ENCODE measurements at places on chromosomes 7 and 10.

DNA sequence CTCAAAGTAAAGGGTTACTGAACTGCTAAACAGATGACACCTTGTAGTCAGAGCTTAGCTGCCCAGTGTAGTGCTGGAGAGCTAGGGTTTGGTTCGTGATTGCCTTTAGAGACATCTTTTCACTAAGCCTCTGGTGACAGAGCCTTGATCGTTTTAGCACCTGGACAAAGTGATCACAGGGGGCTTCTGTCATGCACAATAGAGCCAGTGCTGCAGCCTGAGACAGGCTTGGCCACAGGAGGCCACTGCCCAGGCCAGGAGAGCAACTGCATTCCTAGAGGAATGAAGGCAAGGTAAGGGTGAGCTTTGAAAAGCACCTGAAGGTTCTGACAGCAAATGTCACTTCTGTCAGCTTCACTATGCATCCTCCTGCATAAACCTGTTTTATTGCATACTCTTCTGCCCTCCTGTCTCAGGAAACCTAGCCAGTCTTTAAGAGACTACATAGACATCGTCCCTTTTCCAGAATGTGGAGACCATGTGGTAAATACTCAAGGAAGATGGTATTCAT is 122.9 kb downstream of the NPY start:
- DNase-seq, result no peak

DNA sequence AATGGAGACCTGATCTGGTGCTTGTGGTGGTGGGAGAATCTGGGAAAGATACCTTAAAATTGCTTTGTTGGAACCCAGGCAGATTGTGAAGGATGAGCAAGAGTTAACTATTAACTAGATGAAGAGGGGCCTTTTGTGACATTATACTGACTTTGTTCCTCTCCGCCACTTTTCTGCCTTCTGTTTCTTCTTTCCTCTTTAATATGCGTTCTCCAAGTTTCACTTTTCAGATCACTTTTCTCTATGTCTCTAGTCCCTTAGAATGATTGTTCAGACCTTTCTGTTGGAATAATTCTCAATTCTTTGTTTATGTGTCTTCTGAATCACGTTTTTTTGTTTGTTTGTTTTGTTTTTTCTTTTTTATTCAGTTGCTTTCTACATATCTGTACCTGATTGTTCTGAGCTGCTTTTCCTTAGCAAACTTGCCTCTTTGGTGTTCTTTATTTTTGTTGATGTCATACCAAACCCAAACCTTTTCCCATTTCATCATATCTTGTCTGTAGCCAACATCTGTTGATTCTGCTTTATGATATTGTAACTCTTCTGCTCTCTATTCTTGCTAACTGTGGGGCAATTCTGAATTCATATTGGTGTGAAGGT is 2.8 kb downstream of the BMPR1A start:
- no peak for DNase-seq

DNA sequence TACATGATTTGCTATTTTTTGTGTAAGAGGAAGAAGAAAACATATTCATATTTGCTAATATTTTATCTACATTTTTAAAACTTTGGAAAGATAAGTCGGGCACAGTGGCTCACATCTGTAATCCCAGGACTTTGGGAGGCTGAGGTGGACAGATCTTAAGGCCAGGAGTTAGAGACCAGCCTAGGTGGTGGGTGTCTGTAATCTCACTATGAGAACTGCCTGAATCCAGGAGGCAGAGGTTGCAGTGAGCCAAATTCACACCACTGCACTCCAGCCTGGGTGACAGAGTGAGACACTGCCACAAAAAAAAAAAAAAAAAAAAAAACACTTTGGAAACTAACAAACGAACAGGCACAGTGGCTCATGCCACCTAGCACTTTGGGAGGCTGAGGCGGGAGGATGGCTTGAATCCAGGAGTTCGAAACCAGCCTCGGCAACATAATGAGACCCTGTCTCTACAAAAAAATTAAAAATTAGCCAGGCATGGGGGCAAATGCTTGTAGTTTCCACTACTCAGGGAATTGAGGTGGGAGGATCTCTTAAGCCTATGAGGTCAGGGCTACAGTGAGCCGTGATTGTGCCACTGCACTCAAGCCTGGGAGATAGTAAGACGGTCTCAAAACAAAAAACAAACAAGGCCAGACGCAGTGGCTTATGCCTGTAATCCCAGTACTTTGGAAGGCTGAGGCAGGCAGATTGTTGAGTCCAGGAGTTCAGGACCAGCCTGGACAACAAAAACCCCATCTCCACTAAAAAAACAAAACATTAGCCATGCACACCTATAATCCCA is 25.6 kb downstream of the HERC4 start:
- no peak for DNase-seq

GRCh38 chr10:74194999-74195398 is 44.0 kb downstream of the ADK start:
- DNase-seq, result no peak

DNA sequence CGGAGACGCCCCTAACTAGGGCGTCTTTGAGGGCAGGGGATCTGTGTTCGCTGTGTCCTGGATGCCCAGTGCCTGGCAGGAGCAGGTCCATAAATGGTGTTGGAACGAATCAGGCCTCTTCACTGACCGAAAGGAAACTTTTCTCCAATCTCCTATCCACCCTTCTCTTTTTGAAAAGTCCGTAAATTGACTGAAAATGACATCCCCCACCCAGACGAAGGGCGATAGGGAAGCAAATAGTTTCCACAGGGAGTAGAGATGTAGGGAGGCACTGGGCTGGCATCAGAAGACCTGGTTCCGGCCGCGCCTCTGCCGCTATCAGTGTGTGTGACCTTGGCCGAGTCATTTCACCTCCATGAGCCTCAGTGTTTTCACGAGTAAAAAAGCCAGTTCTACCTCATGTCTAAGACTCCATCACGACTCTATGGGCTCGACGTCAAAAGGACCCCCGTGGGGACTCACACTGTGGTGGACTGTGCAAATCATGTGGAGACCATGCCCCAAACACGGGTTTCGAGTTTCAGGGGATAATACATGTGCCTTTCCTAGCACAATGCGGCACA is 497 bp upstream of the RAB11FIP2 start:
- DNase-seq, result no peak

GRCh38 chr10:30984563-30985328 is 46.9 kb downstream of the ZNF438 start:
- no peak for DNase-seq

GRCh38 chr7:92158660-92159575 is 20.0 kb downstream of the LRRD1 start:
- no peak for DNase-seq

DNA sequence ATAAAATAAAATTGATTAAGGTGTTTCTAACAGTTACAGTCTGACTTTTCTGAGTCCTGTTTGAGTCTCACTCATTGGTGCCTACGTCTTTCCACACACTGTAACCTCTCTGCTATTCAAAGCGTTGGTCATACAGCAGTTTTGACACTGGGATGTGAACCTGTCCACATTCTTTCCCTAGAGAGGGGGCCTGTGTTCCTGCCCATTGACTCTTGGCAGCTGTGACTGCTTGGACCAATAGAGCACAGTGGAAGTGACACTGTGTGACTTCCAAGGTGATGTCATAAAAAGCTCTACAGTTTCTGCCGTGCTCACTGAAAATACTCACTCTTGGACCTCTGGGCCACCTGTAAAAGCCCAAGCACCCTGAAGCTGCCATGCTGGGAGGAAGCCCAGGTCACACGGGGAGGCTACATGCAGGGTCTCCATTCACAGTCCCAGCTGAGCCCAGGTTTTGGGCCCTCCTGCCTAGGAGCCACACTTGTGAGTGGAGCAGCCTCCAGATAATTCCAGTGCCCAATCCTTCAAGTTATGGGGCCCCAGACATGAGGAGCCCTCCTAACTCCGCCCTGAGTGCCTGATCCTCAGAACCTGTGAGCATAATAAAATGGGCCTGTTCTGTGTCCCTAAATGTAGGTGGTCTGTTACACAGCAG is 704 bp upstream of the ANTXRL start:
- DNase-seq, result no peak

DNA sequence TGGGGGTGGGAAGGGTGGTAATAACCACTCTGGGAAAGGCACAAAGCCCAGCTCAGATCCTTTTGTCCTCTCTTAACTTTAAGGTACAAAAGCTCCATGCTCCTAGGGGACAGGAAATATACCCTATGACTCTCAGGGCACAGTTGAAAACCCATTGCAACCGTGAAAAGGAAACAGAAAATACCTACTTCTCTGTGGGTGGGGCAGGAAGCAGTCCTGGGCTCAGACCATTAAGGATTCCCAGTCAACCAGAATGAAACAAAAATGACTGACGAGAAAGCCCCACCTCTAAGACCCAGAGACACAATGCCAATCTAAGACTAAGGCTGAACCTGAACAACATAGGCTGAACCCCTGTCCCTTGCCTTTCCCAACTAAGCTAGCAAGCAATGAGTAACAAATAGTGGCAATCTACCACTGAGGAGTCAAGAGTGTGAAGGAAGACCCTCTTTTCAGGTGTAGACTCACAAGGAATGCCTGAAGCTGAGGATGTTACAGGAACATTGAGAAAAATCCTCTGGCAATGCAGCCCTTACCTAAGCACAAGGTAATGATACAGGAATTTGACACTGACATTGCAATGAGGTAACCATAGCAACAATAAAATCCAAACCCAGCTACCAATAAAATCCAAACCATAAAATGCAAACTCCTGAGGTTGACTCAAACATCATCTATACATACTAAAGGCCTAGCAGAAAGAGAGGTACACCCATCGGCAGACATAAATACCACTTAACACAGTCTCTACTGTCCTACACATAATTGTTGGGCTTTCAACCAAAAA is 380.1 kb downstream of the HPSE2 start:
- DNase-seq, result no peak

DNA sequence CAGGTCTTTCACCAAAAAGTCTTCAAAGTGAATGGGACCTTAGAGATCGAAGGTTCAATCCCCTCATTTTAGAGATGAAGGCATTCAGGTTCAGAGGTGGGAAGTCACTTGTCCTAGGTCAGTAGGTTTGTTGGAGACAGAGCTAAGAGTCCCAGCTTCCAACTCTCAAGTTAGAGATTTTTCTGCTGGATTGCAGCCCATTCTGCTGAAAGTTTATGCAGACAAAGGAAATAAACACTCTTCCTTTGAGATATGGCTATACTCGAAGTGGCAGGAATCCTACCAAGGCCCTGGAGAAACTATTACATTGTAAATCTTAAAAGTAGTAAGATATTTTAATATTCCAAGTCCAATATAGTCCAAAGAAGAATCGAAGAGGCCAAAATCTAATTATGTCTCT is 64.4 kb downstream of the LYZL1 start:
- DNase-seq, result no peak

- no peak for DNase-seq
These were observed 14.2 kb downstream of the SKAP2 start for GRCh38 chr7:26850193-26850651.

GRCh38 chr7:2157473-2158279 is 75.1 kb downstream of the MAD1L1 start:
- DNase-seq, result no peak

- no peak for DNase-seq
These were observed 62.4 kb upstream of the MKLN1 start for GRCh38 chr7:131265227-131265626.

GRCh38 chr7:96322847-96323461 is 1.1 kb upstream of the SLC25A13 start:
- DNase-seq, result no peak

- no peak for DNase-seq
These were observed 40.3 kb upstream of the LRRC17 start for GRCh38 chr7:102872460-102872859.

- DNase-seq, result no peak
These were observed 167.0 kb downstream of the MDFIC start for GRCh38 chr7:115088893-115089292.

DNA sequence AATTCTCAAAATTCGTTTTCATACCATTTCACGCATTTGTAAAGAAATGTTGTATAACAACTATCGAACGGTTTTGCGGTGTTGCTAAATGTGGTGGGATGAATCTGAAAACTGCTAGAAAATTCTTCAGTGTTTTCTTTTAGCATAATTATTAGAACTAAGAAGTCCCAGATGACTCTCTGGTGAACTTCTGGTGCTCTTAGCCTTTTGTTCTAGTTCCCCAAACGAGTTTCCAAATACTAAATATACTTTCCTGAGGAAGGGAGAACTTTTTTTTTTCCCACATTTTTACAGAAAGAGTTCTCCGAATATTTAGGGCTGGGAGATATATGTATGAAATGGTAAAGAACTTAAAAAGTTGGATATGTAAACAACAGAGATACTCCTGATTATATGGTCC is 82.5 kb downstream of the ICA1 start:
- DNase-seq, result no peak

GRCh38 chr7:102424129-102424551 is 9.2 kb upstream of the ORAI2 start:
- no peak for DNase-seq

- no peak for DNase-seq
These were observed 54.0 kb upstream of the SLC26A5 start for GRCh38 chr7:103499976-103500375.

GRCh38 chr7:30276203-30276900 is 8.0 kb upstream of the ZNRF2 start:
- peak; percentile 17 for DNase-seq

- DNase-seq, result no peak
These were observed 11.0 kb upstream of the PIP start for GRCh38 chr7:143120691-143121405.

DNA sequence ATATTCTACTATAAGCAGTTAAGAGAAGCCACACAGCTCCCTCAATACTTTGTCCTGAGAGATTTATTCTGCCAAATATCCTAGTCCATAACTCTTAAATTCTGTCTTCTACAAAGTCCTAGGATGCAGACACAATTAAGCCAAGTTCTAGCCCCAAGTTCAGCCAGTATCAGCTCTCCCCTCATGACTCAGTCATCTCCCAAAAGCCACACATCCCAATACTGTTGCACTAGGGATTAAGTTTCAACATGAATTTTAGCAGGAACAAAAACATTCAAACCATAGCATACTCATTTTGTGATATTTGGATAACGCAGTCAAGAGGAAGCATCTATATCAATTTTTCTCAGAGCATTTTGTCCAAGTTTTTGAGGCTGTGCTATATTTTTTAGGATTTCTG is 277.4 kb downstream of the FZD1 start:
- no peak for DNase-seq

DNA sequence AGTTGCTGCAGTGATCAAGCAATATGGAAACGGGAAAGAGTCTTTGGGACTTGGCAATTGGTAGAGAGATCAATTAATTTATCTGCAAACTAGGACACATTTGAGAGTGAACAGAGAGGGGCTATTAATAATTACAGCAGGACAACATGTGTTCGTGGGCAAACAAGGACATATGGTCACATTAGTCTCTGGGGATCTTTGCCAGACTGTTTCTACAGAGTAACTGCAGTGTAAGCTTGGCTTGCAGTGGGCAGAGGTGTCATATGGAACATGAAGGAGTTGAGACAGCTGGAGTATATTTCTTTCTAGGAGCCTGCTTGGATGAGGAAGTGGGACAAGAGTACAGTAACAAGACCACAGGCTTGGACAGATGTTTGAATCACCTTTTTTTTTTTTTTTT is 232.1 kb upstream of the LYZL1 start:
- DNase-seq, result no peak

DNA sequence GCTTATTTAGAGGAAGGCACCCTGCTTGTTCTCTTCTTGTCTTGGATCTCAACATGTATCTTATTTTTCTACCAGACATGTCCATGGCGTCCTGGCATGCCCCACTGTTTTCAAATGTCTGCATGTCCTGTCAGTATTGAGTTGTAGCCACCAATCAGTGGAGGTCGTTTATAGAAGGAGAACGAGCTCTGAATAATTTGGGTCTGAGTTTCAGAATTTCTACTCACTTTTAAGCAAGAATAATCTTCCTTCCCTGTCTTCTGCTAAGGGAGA is 2.9 kb upstream of the HOXA13 start:
- no peak for DNase-seq
